Brain (organoid and tissue), 16 donors: ENCODE measurements at places on chromosomes 1 and 21. TPM values are rescaled to one million over a fixed set of nuclear protein-coding genes. Genes with fewer than 3 reads are reported as not detected.

HRNR gene
- not detected for polyA plus RNA-seq

GJA8 gene
- polyA plus RNA-seq: not detected

DNA sequence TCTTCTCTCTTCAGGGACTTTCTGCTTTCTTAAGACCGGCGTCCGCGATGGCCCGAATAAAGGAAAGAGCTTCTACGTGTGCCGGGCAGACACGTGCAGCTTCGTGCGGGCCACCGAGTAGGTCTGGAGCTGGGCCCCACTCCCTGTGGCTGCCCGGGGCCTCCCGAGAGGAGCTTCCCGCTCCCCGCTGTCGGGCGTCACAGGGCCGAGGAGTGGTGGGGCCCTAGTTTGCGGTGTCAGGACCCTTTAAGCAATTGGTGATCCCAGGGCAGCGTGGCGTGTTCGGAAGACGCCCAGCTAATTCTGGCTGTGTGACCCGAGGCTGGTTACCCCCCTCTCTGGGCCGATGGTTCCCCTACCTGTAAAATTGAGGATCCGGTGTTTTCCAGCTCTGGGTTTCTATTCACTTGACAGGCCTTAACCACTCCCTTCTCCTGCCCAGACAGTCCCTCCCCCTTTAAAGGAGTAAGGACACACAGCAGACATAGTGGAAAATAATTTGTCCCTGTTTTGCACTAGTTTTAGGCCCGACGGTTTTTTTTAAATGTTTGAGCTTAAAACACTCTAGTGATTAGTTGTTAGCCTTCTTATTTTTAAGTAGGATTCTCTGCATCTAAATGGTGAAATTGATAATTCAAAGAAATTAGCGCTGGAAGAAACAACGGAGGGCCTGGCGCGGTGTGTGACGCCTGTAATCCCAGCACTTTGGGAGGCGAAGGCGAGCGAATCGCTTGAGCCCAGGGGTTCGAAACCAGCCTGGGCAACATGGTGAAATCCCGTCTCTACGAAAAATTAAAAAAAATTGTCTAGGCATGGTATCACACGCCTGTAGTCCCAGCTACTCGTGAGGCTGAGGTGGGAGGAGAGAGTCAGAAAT is 553 bp downstream of the TTF2 start:
- DNase-seq: peak; percentile 14

DNA sequence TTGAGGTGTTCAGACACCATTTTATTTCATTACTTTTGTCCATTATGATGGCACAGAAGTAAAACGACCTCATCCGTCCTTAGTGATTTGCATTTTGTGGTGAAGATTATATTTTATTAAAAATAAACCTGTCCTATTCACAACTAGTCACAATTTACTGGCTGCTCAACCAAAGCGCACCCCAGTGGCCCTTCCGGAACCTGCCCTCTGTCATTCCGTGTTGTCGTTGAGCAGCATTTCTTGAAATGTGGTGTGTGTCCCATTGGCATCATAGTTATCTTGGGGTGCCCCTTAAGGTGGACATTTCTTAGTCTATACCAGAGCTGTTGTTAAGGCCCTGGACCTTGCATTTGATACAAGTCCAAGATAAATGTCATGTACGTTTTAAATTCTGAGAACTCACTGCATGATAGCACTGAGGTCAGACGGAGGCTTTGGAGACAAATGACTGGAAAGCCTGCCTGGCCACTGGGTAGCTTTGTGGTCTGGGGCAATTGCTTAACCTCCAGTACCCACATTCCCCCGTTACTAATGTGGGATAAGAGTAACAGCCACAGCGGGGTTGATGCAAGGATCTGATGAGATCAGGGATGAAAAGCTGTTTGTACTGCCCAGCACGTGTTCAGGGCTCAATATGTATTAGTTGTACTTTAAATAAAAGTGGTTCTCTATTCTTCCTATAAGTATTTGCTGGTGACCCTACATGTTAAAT is 36.2 kb downstream of the BACH1 start:
- DNase-seq: no peak

DNA sequence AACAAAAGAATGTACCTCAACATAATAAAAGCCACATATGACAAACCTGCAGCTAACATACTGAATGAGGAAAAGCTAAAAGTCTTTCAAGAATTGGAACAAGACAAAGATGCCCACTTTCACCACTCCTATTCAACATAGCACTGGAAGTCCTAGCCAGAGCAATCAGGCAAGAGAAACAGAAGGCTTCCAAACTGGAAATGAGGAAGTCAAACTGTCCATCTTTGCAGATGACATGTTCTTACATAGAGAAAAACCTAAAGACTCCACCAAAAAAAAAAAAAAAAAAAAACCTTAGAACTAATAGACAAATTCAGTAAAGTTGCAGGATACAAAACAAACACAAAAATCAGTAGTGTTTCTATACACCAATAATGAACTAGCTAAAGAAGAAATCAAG is 20.2 kb downstream of the NSL1 start:
- DNase-seq: no peak

DNA sequence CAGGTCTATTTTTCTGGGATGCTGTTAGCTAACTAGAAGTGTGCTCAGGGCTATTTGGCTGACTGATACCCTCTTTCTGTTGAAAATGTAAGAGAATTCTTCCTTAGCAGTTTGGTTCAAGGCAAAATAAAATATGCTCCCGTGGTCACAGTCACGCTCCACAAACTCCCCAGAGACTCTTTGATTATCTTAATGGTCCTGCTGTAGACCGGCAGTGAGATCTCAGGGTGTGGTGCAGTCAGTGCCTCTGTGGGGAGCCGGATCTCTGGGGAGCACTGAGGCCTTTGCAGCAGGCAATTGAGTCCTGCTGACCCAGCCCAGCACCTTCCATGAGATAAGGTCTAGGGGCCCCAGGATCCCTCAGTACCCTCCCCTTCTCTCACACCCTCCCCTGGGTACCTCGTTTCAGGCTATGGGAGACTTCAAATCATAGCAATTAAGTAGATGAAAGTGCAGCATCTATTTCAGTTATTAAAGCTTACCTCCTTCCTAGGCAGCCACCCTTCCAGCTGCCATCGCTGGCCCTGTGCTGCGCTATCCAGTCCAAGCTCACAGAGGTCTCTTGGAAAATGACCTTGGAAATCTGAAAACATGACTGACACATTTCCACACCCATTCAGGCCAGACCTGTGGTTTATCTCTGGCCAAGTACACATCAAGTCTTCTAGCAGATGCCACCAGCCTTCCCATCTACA is 98.1 kb downstream of the SEC16B start:
- no peak for DNase-seq
